HT-29 (cell line): ENCODE measurements at places on chromosomes 4 and X.

DNA sequence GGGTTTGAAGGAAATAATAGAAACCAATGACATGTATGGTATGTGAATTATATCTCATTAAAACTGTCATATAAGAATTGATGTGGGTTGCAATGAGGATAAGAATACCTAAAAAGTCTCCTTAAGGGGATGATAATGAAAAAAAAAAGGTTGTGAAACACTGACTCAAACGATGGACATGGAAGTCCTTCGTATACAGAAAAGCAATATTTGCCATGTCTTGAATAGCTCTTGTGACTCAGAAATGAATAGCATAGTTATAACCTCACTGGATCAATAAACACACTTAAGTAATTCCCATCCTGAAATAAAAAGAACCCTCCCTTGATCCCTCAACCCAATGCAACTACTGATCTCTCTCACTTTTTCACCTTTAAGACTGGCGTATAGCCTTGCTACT, 89.7 kb downstream of the OPHN1 start:
- DNase-seq: no peak

DNA sequence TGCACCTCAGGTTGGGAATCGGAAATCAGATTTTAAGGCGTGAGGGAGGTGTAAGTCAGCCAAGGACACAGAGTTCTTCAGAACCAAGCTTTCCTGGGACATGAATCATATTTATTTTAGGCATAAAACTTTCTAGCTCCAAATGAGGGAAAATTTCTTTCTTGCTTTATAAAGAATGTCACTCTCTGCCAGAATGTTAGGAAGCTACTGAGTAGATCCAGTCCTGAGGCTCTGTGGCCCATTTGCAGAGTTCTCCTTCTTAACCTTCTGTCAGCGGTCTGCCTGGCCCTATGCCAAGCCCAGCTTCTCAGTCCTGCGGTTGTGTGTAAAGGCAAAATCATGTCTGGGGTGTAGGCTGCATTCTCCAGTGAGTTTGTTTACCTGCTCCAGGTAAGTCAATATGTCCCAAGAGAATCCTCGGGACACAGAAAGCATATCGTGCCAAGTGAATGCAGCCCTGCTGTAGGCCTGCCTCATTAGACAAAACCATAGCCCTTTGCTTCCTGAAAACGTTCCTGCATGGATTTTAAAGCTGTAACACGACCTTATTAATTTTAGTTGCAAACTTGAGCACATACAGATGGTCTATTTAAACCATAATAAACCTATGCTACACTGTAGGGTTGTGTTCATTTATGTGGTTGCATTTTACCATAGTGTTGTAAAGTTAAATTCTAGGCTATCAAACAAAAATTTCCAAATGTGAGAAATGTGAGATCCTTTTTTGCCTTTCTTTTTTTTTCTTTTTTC, 29.2 kb upstream of the CCNI start:
- peak; percentile 94 for DNase-seq

DNA sequence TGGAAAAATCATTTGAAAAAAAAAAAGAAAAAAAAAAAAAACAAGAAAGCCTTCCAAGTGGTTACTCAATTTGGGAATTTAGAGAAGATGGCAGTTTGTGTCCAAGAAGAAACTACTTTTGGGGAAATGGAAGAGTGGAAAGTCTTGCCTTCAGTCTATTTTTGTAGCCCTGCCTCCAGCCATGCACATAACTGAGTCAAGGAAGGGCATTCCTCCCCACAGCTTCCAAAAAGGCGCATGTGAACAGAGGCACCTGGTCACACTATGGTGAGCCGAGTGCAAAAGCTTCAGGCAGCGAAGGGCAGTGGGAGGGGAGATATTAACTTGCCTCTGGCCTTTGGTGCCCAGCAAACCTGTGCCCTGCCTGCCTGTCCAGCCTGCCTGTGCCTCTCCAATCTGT, 163.7 kb downstream of the SMIM20 start:
- DNase-seq: no peak

DNA sequence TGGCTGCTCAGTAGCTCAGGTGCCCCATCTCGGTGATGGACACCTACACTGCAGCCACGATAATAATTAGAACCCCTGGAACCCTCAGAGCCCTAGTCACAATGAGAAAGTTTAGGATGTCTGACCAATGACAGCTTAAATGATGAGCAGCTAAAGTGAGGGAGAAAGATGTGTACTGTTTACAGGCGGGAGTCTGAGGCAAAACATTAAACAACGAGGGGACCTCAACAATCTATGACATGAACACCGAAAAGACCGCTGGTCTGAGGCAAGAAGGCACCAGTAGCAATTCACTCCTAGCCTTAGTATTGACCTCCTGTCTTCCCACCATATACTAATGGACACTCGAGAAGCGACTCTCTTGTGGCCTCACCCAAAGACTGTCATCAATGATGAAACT, 369.5 kb upstream of the SMIM31 start:
- DNase-seq: no peak

- DNase-seq: no peak
Measured at GRCh38 chrX:28854637-28855036, 267.4 kb downstream of the IL1RAPL1 start.

DNA sequence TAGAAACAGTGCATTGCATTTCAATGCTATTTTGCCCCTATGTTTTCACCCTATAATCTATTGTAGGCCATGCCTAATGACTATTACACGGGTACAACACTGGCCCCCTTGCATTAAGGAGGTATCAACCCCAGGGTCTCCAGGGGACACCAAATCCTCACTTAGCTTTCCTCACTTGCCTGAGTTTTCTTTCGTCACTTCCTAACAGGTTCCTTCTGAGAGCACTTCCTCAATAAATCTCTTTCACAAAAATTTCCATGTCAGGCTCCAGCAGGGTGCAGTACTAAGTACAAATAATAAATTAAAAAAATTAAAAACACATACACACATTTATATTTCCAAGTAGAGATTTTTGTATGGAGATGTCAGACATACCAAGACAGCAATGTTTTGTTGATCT, 165.0 kb downstream of the RBM46 start:
- DNase-seq: no peak

GRCh38 chr4:37359261-37359660, 114.7 kb downstream of the NWD2 start:
- DNase-seq: peak; percentile 22

- DNase-seq: no peak
Measured at GRCh38 chrX:47296766-47297365, 64.1 kb downstream of the USP11 start.
